ENCODE measurements at places on chromosomes 7 and 10.
A peak's percentile ranks its signal among the peaks of the same experiment; 100 is the strongest.

DNA sequence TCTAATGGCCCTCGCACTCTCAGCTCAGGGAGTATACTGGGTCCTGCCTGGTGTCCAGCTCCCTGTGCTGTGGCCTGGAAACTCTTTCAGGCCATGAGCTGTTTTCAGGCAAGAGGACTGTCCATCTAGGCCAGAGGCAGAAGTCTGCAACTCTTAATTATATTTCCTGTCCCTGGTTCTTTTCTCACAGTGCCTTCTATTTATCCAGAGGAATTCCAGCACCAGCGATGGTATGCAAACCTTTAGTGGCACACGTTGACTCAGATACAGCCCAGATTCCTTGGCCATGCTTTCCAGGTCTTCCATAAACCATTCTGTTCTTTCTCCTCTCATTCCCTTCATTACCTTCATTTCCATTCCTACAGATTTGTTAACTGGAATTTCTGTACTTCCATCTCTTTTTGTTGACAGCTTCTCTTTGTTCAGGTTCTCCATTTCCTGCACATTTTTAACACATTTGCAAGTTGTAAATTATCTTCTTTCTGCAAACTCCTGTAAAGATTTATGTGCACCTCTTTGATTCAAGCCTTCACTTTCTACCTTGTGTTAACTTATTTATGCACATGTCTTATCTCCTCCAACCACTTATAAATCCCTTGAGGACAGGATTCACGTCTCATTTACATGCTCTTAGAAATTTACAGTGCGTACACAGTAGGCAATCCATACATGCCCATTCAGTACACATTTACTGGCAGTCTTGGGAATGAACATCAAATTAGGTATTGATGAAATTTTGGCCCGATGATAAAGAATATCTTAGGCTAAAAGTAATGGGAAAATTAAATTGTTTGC is 172.1 kb downstream of the CELF2 start:
- no peak for DNase-seq

DNA sequence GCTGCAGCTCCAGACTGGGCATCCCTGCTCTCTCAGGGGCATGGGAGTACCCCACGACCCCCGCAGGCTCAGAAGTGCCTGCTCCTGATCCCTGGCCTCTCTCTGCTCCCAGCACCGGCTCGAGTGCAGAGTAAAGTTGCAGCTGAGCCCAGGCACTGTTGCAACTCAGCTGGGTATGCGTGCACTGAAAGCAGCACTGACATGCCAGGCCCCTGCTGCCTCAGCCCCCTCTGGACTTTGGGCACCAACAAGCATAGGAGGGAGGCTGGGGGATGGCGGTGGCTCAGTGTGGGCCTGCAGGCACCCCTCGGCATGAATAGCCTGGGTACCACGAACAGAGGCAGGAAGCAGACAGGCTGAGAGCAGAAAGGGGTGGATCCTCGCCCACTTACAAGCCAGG is 295.3 kb downstream of the GRM8 start:
- DNase-seq, result no peak

GRCh38 chr7:139242741-139243281 is 11.8 kb downstream of the UBN2 start:
- peak; percentile 19 for DNase-seq

- DNase-seq, result no peak
These were observed 58.7 kb downstream of the ITGA8 start for GRCh38 chr10:15660990-15661389.

DNA sequence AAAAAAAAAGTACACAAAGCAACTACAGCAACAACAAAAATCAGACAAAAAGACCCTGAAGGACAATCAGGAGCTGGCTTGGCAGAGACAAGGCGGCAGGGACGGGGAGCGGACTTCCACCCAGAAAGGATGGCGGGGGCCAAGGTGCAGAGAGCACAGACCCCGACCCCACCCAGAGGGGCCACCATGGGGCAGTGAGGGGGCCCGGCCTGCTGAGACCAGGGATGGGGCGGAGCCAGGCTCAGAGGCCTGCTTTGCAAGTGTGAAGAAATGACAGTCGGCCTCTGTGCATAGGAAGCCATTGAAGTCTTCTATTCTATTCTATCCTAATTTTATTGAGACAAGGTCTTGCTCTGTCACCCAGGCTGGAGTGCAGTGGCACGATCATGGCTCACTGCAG is 82.0 kb downstream of the ELFN1 start:
- no peak for DNase-seq

DNA sequence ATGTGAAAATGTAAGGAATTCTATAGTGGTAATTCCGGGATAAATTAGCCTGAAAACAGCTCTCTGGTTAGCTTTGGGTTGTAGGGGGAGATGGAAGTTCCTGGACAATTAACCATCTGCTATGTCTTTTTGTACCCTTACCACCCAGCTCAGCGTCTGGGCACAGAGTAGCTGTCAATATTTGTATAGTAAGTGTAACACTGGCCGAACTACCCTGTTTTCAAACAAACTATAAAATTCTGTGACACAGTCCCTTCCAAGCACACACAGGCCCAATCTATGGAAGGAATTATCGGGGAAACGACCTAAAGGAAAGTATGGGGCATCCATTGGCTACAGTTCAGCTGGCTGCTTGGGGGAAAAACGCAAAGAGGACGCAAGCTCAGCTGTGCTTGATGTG is 869 bp upstream of the LHFPL3 start:
- no peak for DNase-seq

DNA sequence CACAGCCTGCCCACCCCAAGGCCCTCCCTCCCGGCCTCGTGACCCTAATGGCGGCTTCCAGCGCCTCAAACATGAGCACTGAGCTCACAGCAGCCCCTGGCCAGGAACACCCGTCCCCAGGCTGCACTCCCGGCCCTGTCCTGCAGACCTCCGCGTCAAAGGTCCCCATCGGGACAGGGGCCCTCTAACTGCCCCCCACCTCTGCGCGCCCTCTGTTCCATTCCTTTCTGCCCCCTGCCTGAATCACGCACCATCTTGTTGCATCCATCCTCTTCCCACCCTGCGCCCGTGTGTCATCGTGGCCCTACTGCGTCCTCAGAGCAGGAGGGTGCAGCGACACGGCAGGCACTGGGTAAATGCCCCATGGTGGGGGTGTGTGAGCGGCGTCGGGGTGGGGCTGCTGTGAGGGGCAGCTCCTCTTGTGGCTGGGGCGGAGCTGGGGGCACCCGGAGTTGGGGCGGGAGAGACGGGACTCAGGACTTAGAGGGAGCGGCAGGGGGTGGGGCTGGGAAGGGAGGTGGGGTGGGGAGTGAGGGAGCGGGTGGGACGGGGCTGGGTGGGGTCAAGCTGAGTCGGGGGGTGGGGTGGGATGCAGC is 13.4 kb downstream of the SLC29A4 start:
- DNase-seq, result no peak

DNA sequence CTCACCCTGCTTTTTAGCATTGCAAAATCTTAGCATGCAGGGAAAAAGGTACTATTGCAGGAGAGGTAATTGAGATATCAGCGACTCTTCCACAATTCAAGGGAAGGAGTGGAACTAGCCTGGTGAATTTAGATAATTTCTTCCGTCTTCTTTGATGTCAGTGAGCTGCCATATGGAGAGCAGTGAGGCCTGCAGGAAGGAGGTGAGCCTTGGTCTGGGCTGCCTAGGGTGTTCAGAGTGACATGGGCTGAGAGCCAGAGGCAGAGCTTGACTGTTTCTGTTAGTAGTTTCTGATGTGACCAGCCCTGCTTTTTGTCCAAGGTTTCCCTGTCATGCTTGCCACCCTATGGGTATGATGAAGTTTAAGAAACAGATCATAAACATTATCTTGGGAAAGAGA is 28.6 kb downstream of the KAT6B start:
- DNase-seq, result no peak

DNA sequence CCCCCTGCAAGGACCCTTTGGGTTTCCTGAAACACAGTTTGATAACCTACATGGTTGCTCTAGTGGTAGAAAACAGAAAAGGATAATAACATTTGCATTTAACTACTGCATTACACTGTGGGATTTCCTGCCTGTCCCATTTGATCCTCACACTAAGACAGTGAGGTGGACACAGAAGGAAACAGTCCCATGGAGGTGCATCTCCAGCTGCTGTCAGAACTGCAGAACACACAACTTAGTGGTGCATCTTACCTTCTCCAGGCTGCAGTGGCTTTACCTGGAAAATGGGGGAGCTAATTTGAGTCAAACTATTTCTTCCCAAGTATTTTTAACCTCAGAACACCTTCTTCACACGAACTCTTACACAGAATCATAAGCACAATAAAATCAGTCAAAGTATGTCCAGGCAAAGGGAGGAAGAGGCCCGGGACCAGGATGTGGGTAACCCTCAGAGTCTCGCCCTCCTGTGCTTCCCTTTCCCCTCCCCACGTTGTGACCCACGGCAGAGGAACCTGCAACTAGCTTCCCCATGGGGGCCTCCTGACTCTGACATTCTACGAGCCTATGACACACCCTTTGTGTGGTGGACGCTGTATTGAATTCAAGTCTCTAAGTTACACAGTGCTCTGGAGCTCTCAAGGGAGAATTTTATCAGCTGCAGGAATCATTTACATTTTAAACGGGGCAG is 33.7 kb downstream of the SCRN1 start:
- no peak for DNase-seq

DNA sequence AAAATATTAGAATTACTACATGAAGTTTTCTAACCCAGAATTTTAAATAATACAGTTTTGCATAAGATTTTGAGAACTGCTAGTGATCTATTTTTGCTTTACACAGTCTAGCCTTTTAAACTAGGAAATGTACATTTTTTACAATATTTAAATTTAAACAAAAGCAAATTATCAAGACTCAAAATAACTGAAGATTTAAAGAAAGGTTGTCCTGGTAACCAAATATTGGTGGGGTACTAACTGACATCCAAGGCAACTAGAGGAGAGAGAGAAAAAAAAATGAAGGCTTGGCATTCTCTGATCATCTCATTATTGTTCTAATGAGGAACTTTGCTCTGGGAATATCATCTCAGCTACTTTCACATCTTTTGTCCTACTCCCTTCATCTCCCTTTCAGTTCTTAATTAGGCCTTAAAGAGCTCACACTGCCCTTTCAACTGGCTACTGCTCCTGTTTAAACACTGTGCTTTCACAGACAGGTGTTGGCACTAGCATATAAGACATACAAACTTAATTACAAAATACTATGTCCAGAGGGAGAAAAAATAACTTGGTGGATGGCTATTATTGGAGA is 33.7 kb downstream of the RAB11FIP2 start:
- DNase-seq, result no peak

DNA sequence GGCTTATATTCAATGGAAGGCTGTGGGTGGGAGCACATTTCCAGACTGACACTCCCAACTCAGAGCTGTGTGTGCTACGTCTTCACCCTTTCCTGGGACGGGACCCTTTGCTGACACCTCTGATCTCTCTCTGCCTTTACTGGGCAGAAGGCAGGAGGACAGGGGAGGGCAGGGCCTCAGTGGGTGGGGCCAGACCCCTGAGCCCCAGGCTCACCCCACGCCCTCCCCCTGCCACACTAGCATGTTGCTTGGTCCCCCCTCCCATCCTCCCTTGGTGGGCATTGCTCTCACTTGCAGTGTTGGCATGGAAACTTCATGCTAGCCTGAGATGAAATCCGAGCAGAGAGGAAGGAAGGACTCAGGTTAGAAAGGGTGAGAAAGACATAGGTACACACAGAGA is 18.4 kb downstream of the TMEM273 start:
- DNase-seq, result no peak

DNA sequence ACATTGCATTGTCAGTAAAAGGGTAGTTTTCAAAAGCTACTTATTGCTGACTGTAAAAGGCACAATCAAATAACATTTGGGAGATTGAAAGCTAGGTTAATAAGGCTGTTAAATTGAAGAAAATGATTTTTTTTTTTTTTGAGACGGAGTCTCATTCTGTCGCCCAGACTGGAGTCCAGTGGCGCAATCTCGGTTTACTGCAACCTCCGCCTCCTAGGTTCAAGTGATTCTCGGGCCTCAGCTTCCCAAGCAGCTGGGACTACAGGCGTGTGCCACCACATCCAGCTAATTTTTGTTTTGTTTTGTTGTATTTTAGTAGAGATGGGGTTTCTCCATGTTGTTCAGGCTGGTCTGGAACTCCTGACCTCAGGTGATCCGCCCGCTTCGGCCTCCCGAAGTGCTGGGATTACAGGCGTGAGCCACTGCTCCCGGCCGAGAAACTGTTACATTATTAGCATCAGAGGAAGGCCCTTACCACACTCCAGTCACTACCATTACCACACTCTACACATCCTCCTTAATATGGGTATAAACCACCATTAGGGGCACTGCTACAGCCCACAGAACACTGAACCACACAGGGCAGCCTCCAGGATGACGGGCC is 1.0 kb downstream of the CYP51A1 start:
- DNase-seq, result no peak

- DNase-seq, result no peak
These were observed 4.6 kb downstream of the SH2B2 start for GRCh38 chr7:102291056-102291915.

DNA sequence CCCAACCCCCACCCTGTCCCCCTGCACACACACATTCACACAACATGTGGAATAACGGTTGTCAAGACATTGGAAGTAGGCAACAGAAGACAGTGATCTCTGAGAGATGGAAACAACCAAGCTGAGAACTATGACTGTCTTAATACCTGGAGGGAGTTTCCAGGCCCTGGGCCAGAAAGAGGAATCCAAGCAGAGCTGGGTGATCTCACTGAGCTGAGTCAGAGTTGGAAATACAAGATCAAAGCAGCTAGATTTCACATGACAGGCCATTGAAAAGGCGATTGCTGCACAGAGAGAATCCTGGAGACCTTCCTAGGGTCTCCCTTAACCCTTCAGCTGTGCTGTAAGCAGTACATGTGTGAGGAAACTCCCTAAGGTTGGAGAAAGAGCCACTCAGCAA is 165.8 kb upstream of the PRSS1 start:
- DNase-seq, result peak; percentile 91

DNA sequence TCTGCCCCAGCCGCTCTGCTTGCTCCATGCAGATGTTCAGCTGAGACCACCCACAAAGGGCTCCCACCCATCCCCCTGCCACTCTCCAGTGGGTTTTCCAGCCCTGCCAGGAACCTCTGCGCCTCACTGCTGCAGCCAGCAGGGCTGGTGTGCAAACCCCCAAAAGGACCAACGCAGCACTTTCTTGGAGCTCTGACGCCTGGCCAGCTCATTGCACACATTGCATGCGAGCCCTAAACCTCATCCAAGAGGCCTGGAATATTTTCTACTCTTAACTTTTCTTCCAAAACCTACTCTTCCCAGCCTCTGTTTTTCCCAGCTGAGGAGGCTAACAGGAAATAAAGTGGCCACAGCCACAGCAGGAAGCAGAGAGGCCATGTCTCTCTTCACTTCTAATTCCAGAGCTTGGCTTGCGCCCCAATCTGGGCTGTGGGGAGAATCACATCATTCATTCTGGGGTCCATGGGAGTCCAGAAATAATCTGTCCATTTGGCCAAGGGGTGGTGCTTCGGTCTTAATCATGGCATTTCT is 4.6 kb upstream of the FAM170B start:
- DNase-seq, result peak; percentile 82

GRCh38 chr10:74650613-74651012 is 175.8 kb upstream of the KAT6B start:
- no peak for DNase-seq

- peak; percentile 96 for DNase-seq
These were observed 41.2 kb upstream of the PLPP4 start for GRCh38 chr10:120415709-120416330.
